GM23248 (cell line): ENCODE measurements at places on chromosomes 3 and 15.

GRCh38 chr3:68288085-68288484, 633.7 kb upstream of the SUCLG2 start:
- DNase-seq: no peak
- no peak overlapping the region for H3K27ac ChIP-seq
- H3K27me3 ChIP-seq: no peaks in the 10 kb centered on the region

- DNase-seq: no peak
- H3K27ac ChIP-seq: no peak overlapping the region
- no peak overlapping the region for H3K4me3 ChIP-seq
- H3K4me1 ChIP-seq: no peaks in the 10 kb centered on the region
- H3K36me3 ChIP-seq: no peaks in the 10 kb centered on the region
- no peaks in the 10 kb centered on the region for H3K27me3 ChIP-seq
Observed at GRCh38 chr15:95724908-95725633, 605.4 kb upstream of the NR2F2 start.

- no peaks in the 10 kb centered on the region for H3K36me3 ChIP-seq
- no peak overlapping the region for H3K4me3 ChIP-seq
- H3K27ac ChIP-seq: 0 out of 2 replicates have a peak overlapping the region, but pooled peaks have one; percentile 2
Observed at GRCh38 chr3:146280864-146281263, 30.0 kb upstream of the PLSCR4 start.

GRCh38 chr3:66889750-66890494, 108.2 kb upstream of the KBTBD8 start:
- H3K4me1 ChIP-seq: no peaks in the 10 kb centered on the region
- no peaks in the 10 kb centered on the region for H3K27me3 ChIP-seq
- H3K27ac ChIP-seq: no peak overlapping the region
- DNase-seq: no peak
- H3K4me3 ChIP-seq: no peak overlapping the region
- H3K36me3 ChIP-seq: no peaks in the 10 kb centered on the region

DNA sequence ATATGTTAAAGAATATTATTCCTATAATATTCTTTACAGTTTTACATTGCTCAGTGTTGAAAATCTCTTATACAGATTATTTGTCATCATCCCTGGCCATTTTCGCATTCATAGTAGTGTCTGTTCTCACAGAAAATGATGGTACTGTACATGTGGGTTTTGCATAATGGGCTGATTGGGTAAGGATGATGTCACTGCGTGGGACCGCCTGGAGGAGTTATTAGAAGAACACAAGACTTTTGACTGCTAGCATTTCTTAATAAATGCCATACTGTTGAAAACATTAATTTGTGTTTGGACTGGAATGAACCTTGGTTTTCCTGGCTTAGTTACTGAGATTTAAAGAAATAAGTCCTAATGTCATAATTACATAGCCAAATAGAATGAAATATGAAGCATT, 20.3 kb downstream of the LRCH3 start:
- DNase-seq: peak; percentile 97
- no peaks in the 10 kb centered on the region for H3K27me3 ChIP-seq
- H3K4me3 ChIP-seq: peak overlapping the region; percentile 26

- peak overlapping the region; percentile 56 for H3K27ac ChIP-seq
- peak; percentile 34 for DNase-seq
- H3K4me1 ChIP-seq: peaks cover 64% of the 10 kb centered on the region
- no peaks in the 10 kb centered on the region for H3K36me3 ChIP-seq
- no peaks in the 10 kb centered on the region for H3K27me3 ChIP-seq
Observed at GRCh38 chr15:39243396-39243795, 337.5 kb upstream of the THBS1 start.

DNA sequence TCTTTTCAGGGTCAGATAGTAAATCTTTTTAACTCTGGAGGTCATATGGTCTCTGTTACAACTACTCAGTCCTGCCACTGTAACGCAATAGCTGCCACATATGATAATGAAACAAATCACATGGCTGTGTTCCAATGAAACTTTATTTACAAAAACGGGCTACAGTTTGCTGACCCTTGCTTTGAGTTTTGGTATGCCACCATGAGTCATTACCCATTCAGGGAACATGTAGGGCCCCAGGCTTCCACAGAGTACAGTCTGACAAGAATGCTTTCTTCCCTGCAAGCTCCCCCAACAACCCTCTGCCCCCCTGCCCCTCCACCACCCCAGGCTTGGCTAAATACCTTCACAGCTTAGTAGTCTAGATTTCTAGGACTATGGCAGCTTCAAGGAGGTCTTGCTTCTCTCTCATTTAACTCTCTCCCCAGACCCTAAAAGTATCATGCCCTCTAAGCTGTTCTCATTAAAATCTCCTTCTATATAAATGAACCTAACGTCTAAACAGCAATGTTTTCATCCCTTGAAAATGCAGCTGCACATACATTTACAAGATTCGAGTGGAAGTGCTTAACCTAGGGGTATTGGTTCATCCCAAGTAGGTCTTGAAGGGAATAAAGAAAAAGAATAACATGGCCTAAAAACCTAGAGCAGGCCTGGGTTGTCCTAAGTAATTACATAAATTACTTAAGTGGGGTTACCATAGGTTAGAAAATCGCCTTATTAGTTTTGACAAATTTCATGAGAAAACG, 117.8 kb upstream of the PRICKLE2 start:
- peak; percentile 83 for DNase-seq
- H3K4me3 ChIP-seq: no peak overlapping the region
- peaks cover 59% of the 10 kb centered on the region for H3K4me1 ChIP-seq

GRCh38 chr3:71025010-71025409, 558.5 kb downstream of the FOXP1 start:
- no peak overlapping the region for H3K4me3 ChIP-seq
- H3K27ac ChIP-seq: no peak overlapping the region
- DNase-seq: peak; percentile 14
- H3K4me1 ChIP-seq: peaks cover 8% of the 10 kb centered on the region; the same call in 1 of the 2 replicates
- H3K27me3 ChIP-seq: no peaks in the 10 kb centered on the region

DNA sequence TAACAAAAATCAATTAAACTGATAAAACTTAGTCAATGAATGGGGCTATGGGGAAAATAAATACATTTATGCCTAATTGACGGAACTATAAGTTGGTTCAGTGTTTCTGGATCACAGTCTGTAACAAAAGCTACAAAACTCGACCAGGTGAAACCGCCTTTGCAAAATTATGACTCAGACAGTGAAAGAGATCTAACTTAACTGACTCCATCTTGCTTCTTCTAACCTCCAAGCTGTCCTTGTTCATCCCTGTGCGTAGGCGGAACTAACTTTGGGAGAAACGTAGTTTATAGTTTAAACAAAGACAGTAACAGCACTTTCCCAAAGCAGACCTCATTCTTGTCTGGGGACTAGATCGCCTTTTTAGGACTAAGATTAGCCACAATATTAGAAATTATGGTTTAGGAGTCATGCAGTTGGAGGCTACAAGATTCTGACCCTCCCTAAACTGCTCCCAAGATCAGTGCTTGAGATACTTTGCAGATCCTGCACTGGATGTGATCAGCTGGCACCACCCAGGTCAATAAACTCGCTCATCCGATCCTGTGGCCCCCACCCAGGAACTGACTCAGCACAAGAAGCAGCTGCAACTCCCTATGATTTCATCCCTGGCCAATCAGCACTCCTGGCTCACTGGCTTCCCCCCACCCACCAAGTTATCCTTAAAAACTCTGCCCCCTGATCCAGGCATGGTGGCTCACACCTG, 7.2 kb upstream of the MFGE8 start:
- no peaks in the 10 kb centered on the region for H3K27me3 ChIP-seq
- H3K27ac ChIP-seq: peak overlapping the region; percentile 85
- H3K36me3 ChIP-seq: no peaks in the 10 kb centered on the region
- peak; percentile 72 for DNase-seq

DNA sequence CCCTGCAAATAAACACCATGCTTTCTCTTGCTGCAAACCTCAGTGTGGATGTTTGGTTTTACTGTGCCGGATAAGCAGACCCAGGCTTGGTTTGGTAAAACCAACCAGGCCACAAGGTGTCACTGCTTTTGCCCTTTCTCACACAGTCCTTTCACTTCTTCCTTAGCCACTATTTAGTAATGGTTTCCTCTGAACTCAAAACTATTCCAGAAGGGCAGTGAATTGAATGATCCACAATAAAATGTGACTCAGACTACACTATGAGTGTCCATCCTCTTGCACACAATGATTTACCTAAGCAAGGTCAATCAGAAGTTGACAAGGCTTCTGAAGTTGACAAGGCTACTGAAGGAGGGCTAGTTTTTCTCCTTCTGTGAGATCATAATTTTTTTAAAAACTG, 552.4 kb upstream of the CCDC54 start:
- H3K27me3 ChIP-seq: no peaks in the 10 kb centered on the region
- peak overlapping the region; percentile 66; the same call in 1 of the 2 replicates for H3K27ac ChIP-seq
- DNase-seq: peak; percentile 60

- DNase-seq: no peak
- peaks cover 4% of the 10 kb centered on the region for H3K4me1 ChIP-seq
- no peaks in the 10 kb centered on the region for H3K36me3 ChIP-seq
- H3K4me3 ChIP-seq: no peak overlapping the region
- H3K27ac ChIP-seq: no peak overlapping the region
Observed at GRCh38 chr3:151800431-151800830, 13.5 kb upstream of the AADAC start.
